ENCODE measurements at places on chromosomes 3 and 15.

DNA sequence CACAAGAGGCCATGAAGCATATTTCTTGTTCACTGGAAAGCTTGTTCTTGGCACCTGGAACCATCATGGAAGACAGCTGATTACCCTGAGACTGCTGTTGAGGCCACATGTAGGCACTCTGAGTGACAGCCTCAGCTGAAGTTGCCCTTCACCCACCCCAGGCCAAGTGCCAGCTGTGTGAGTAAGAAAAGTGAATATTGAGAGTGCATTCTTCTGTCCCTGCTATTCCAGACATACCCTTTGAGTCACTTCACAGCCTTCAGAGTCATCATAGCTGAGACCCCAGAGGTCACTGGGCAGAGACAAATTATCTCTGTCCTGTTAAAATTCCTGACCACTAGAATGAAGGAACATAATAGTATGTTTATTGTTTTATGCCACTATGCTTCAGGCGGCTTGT, 79.6 kb downstream of the NFKBIZ start:
- DNase-seq: no peak

DNA sequence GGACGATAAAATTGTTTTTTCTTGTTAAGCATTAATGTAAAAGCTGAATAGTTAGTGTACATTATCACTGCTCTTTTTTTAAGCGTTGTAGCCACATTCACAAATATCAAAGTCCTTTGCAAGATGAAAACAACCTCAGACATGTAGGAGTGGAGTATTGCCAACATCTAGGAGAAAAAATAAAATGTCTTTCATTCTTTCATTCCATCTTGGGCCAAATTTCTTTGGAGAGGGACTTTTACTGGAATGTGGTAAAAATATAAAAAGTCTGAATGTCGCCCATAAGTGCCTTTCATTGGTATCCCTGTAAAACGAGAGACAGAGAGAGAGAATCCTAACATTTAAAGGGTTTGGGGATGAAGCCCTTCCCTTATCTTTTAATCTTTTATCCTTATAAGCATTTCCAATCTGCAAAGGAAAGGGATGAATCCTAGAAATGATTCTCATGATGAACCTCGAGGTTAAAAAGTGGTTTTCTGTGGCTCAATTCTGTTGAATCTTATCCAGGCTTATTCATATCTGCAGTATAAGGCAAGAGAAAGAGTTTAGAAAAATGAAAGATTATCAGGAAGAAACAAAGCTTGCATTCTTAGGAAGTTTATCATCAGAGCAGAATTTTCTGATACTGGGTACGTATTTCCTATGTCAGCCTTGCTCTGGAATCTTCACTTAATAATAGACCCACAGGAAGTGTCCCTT, 1031.7 kb downstream of the MCTP2 start:
- DNase-seq: no peak

DNA sequence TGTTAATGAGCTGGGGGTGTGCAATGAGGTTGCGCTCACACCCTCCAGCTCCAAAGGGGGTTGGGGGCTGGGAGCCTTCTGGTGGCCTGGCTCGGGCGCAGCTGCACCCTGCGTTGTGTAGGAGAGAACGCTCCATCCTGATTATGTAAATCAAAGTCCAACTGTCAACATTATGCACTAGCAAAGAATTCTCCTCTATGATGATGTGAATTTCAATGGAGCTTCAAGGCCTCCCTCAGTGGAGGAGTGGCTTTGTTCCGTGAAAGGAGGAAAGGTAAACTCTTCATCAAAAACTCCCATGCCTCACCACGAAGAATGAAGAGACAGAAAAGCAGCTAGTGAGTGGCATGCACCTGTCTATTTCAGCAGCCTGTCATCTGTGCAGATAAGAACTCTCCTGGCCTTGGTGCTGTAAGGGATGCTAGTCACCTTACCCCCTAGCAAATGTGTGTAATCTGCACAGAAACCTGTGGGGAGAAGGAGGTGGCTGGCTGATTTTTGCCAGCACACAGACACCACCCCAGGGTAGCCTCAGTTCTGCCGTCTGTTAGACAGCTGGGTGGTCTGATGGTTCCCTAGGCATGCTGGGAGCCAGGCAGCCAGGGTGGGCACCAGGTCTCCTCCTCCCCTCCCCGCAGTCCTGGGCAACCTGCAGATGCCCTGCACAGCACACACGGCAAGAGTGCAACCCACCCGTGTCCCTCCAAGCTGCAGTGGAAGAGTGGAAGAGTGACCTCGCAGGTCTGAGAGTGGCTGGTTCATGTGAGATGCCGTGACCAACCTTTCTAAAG, 47.0 kb upstream of the TRPM1 start:
- DNase-seq: no peak

DNA sequence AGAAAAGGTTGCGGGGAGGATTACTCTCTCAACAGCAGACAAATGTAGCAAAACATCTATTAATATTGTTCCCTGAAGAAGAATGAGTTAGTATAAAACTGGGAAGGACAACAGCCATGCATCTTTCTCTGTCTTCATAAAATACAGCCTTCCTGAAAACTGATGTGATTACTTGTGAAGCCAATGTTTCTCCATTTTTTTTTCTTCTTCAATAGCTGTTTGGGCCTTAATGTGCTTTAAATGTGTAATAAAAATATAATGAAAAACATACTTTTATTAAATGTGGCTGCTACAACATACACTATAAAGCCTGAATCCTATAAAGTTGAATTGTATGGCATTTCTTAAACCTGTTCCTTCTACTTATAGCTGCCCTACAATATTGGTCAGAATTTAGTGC, 146.3 kb upstream of the LMCD1 start:
- DNase-seq: no peak

DNA sequence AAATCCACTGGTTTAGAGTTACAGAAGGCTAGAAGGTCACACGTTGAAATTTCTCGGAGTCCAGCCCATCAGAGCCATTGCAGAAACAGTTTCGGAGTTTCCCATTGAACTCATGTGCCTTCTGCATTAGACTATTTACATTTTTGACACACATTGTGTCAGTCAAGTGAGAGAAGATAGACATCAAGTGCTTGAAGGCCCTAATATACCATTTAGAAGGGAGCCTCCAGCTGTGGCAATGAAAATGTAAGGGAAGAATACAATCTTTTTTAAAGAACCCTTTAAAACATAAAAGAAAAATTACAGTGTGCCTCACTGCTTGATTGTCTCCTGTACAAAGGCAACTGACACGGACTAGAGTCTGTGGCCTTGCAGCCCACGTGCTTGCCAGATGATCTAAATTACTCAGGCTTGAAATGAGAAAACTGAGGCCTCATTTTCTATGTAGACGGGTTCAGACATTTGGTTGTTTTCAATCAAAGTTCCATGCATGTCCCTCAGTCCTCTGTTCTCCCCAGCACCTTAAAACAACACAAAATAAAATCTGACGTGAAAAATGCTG, 650.5 kb downstream of the ROBO2 start:
- DNase-seq: no peak

GRCh38 chr3:101377209-101377608, 56.8 kb upstream of the IMPG2 start:
- no peak for DNase-seq

GRCh38 chr3:95167748-95168147, 1104.9 kb downstream of the NSUN3 start:
- DNase-seq: no peak

DNA sequence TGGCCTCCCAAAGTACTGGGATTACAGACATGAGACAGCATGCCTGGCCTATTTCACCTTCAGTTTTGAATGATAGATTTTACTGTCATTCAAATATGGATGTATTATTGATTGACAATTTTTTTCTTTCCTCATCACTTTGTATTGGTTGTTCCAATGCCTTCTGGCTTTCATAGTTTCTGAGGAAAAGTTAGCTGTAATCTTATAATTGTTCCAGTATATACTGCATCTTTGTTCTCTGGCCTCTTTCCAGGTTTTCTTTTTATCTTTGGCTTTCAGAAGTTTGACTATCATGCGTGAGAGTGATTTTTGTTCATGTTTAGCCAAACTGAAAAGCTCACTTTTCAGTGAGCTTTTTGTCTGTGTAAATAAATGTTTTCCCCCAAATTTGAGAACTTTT, 157.1 kb downstream of the RSRC1 start:
- DNase-seq: no peak

GRCh38 chr3:49198161-49198560, 26.8 kb downstream of the KLHDC8B start:
- DNase-seq: no peak

GRCh38 chr15:70280781-70281180, 183.1 kb upstream of the TLE3 start:
- no peak for DNase-seq

GRCh38 chr3:28669870-28670269, 321.2 kb upstream of the AZI2 start:
- DNase-seq: no peak

- no peak for DNase-seq
Measured at GRCh38 chr3:41907330-41908073, 54.4 kb downstream of the ULK4 start.

- DNase-seq: no peak
Measured at GRCh38 chr3:141812586-141812985, 49.4 kb downstream of the GRK7 start.

GRCh38 chr3:181899702-181900101, 188.0 kb downstream of the SOX2 start:
- DNase-seq: no peak

- DNase-seq: no peak
Measured at GRCh38 chr3:11547498-11547897, 96.2 kb downstream of the VGLL4 start.

DNA sequence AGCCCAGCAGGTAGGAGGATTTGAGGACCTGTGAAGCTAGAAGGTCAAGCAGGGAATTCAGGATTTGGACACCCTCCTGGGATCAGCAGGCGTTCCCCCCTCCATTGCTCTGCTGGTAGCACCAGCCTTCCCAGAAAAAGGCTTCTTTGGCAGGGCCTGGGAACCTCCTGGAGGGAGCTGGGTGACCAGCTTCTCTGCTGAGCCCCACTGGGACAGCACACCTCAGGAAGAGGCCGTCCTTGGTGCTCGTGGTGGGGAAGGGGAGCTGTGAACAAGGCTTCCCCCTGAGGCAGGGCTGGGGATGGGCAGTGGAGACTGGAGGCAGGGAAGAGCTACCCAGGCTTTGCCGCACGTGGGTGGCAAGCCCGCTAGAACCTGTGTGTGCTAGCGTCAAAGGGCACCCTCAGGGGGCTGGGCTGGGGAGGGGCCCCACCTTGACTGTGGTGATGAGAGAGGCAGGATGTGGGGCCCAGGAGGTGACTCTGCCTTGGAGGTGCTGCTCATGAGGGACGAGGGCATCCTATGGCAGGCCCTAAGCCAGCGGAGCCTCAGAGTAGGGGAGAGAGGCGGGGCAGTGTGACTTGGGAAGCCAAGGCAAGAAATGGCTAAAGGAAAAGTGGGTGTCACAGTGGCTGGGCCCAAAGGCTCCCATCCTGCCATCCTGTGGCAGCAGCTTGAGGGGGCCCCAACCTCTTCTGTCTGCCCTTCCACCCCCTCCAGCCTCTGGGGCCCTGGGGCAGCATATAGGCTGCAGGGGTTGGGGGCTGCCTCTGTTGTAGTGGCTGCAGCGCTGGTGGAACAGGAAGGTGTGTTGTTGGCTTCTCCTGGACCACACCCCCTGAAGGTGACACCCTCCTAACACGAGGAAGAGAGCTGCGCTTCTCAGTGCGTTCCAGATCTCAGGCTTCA, 20.7 kb downstream of the KLF13 start:
- DNase-seq: peak; percentile 76

- peak; percentile 38 for DNase-seq
Measured at GRCh38 chr3:195609229-195609628, 25.5 kb upstream of the APOD start.

GRCh38 chr3:177693616-177694264, 496.5 kb upstream of the TBL1XR1 start:
- DNase-seq: no peak

DNA sequence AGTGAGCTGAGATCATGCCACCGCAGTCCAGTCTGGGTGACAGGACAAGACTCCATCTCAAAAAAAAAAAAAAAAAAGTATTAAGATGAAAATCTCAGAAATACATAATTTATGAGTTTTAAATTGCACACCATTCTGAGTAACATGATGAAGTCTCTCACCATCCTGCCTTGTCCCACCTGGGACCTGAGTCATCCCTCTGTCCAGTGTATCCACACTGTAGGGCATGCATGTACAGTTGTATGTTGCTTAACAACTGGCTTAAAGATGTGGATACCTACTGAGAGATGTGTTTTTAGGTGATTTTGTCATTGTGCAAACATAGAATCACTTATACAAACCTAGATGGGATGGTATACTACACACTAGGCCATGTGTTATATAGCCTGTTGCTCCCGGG, 17.1 kb downstream of the ASB14 start:
- DNase-seq: no peak

DNA sequence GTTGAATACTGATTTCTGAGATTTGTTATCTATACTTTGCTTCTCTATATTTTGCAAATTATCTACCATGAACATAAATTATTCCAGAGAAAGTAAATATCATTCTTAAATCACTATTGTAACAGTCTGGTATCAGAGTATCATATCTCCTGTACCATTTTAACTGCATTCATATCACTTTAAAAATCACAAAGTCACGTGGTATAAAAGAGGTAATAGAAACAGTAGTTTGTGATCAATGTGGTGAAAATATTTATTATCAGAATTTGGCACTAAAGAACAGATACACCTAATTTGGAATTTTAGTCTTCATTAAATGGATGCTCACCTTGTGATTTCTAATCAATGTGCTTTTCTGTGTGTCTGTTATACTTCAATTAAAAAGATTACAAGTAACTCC, 47.8 kb downstream of the P3H2 start:
- no peak for DNase-seq

DNA sequence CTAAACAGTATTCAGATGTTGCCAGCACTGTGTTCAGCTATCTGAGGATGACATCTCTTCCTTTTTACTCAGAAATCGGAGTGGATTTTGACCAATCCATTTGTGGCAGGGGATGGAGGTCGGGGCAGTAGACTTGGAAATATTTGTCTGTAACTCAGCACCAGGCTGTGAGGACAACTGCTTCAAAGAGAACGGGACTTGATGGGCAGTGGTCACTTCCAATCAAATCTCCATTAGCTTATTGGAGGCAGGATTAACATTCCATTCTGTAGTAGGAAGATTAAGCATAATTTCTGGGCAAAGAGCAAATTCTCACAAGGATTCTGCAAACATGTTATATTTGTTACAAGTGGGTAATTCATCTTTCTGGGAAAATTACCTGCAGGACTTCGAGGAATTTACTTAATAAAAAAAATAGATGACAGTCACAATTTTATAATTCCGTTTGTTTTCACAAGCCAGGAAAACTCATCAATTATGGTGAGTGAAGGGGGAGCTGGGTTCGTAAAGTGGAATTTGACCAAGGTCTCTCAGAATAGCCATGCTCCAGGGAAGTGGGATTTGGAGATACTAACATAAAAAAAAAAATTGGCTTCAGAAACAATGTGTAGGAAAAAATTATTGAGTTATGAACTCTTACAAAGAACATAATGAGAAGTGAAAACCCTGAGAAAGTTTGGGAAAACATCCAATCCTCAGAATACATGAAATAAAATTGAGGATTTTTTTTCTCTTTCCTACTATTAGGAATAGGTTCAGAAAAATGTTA, 18.1 kb downstream of the CRABP1 start:
- DNase-seq: no peak

Data from immature natural killer cell (primary cell).